ENCODE measurements at places on chromosomes 5 and 9. TPM values are rescaled to one million over a fixed set of nuclear protein-coding genes. Genes with fewer than 3 reads are reported as not detected.

The BARX1 gene
- polyA plus RNA-seq, result 0.08 TPM

- H3K36me3 ChIP-seq, result no peaks in the 10 kb centered on the region
- no peaks in the 10 kb centered on the region for H3K27me3 ChIP-seq
- no peak overlapping the region for H3K27ac ChIP-seq
- H3K4me3 ChIP-seq, result no peak overlapping the region
- no peak for DNase-seq
- H3K4me1 ChIP-seq, result no peaks in the 10 kb centered on the region
Observed at GRCh38 chr5:61010467-61011454, 65.8 kb downstream of the NDUFAF2 start.

GRCh38 chr9:108766626-108767161 is 89.1 kb downstream of the ACTL7B start:
- no peak overlapping the region for H3K4me3 ChIP-seq
- no peak for DNase-seq
- H3K27ac ChIP-seq, result no peak overlapping the region

DNA sequence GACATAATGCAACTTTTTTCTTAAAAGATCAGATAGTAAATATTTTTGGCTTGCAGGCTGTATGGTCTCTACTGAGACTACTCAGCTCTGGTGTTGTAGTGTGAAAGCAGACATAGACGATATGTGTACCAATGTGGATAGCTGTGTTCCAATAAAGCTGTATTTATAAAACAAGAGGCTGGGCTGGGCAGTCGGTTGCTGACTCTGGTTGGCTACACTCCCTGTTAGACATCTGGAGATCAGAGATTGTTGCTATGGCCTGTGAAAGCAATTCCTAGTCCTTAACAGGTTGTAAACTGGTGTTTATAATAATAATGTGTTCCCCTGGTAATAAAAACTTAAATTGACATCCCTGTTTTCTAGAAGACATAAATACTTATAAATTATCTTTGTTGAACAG is 24.4 kb upstream of the SCAMP1 start:
- no peaks in the 10 kb centered on the region for H3K27me3 ChIP-seq
- no peaks in the 10 kb centered on the region for H3K4me1 ChIP-seq
- DNase-seq, result no peak
- H3K4me3 ChIP-seq, result no peak overlapping the region

- H3K4me1 ChIP-seq, result no peaks in the 10 kb centered on the region
- H3K27ac ChIP-seq, result no peak overlapping the region
- H3K36me3 ChIP-seq, result no peaks in the 10 kb centered on the region
- DNase-seq, result peak; percentile 44
- H3K27me3 ChIP-seq, result peaks cover 6% of the 10 kb centered on the region
- no peak overlapping the region for H3K4me3 ChIP-seq
Observed at GRCh38 chr5:138241688-138242571, 28.8 kb upstream of the CDC23 start.

- H3K27me3 ChIP-seq, result no peaks in the 10 kb centered on the region
- no peaks in the 10 kb centered on the region for H3K36me3 ChIP-seq
- no peak overlapping the region for H3K27ac ChIP-seq
- H3K4me1 ChIP-seq, result no peaks in the 10 kb centered on the region
- no peak overlapping the region for H3K4me3 ChIP-seq
Observed at GRCh38 chr9:87290241-87291052, 207.2 kb upstream of the DAPK1 start.

GRCh38 chr5:133917785-133918184 is 50.6 kb downstream of the C5orf15 start:
- H3K27me3 ChIP-seq, result no peaks in the 10 kb centered on the region
- H3K4me1 ChIP-seq, result no peaks in the 10 kb centered on the region
- H3K4me3 ChIP-seq, result no peak overlapping the region
- no peaks in the 10 kb centered on the region for H3K36me3 ChIP-seq

The GLRA1 gene
- not detected for polyA plus RNA-seq

The LPAR1 gene
- 14.0 TPM for polyA plus RNA-seq

The UNC5A gene
- 0.11 TPM for polyA plus RNA-seq

DNA sequence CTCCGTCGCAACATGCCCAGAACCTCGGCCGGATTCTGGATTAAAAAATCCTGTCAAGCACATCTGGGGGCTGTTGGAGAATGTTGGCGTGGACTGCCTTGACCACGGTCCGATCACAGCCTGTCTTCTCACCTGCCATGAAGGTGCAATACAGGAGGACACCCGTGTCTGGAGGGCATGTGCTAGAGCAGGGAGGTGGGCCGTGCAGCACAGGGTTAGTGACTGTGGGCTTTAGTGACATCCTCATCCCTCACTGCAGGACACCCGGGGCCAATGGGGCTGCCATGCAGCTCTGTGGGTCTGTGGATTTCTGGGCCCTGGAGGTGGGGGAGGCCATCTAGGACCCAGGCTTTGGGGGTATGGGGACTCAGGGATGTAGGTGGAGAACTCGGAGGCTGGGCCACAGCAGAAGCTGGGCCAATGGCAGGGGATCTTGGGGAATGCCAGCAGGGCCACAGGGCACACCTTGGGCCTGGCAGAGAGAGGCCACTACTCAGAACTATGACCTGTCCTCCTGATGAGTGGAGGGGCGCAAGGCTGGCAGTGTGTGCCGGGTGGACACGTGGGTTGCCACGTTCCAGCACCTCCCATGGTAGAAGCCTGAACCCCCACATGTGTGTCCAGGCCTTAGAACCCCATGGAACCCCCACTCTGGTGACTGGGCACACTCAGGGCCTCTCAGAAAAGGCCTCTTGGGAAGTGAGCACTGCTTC is 23.3 kb downstream of the ZDHHC11B start:
- peaks cover 18% of the 10 kb centered on the region for H3K36me3 ChIP-seq
- peaks cover 25% of the 10 kb centered on the region for H3K4me1 ChIP-seq
- H3K27me3 ChIP-seq, result no peaks in the 10 kb centered on the region
- no peak overlapping the region for H3K27ac ChIP-seq

DNA sequence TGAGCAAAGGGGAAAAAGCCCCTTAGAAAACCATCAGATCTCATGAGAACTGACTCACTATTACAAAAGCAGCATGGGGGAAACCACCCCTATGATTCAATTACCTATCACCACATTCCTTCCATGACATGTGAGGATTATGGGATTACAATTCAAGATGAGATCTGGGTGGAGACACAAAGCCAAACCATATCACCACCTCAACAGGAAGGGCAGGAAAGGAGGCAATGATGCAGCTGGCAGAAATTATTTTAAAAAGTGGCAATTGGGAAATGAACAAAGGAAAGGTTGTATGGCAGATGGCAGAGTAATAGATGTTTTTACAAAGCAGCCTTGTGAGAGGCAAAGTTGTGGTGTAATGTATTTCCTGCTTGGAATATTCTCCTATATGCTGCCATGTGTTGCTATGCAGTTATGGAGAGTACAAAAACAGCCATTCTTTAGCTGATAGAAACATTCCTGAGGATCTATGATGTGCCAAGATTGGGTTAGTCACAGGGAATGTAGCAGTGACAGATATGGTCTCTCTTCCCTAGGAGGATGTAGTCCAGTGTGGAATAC is 138.8 kb downstream of the SMC2 start:
- H3K4me3 ChIP-seq, result no peak overlapping the region
- no peak for DNase-seq
- H3K4me1 ChIP-seq, result no peaks in the 10 kb centered on the region
- H3K27me3 ChIP-seq, result no peaks in the 10 kb centered on the region

- no peaks in the 10 kb centered on the region for H3K36me3 ChIP-seq
- DNase-seq, result no peak
- no peak overlapping the region for H3K4me3 ChIP-seq
- H3K4me1 ChIP-seq, result peaks cover 9% of the 10 kb centered on the region
Observed at GRCh38 chr5:116539222-116539621, 35.4 kb downstream of the SEMA6A start.

DNA sequence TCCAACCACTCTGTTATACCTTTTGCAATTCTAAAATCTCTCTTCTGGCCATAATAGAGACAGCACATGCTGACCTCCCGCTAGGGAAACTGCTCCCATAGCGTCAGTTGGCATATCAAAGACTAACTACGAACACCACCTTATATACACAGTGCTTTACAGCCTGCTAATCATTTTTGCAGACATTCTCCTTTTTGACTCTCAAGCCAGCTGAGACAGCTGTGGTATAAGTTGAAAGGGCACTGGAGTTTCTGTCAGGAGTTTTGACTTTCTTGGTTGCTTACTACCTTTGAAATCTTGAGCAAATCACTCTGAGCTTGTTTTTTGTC is 160.2 kb upstream of the TBCA start:
- no peaks in the 10 kb centered on the region for H3K36me3 ChIP-seq
- no peak for DNase-seq
- H3K27ac ChIP-seq, result no peak overlapping the region
- peaks cover 7% of the 10 kb centered on the region for H3K27me3 ChIP-seq

- no peaks in the 10 kb centered on the region for H3K36me3 ChIP-seq
- H3K27me3 ChIP-seq, result no peaks in the 10 kb centered on the region
- peaks cover 1% of the 10 kb centered on the region for H3K4me1 ChIP-seq
- no peak for DNase-seq
- H3K4me3 ChIP-seq, result no peak overlapping the region
Observed at GRCh38 chr5:74290634-74291241, 349.8 kb downstream of the ENC1 start.

GRCh38 chr5:144206141-144206540 is 35.5 kb downstream of the KCTD16 start:
- H3K36me3 ChIP-seq, result no peaks in the 10 kb centered on the region
- no peak overlapping the region for H3K4me3 ChIP-seq
- no peak for DNase-seq
- H3K27me3 ChIP-seq, result peaks cover 28% of the 10 kb centered on the region
- H3K4me1 ChIP-seq, result peaks cover 6% of the 10 kb centered on the region
- H3K27ac ChIP-seq, result no peak overlapping the region

The MRPS30 gene
- polyA plus RNA-seq, result 20.6 TPM

- H3K36me3 ChIP-seq, result no peaks in the 10 kb centered on the region
- no peak overlapping the region for H3K27ac ChIP-seq
- no peak overlapping the region for H3K4me3 ChIP-seq
- no peaks in the 10 kb centered on the region for H3K4me1 ChIP-seq
- no peaks in the 10 kb centered on the region for H3K27me3 ChIP-seq
Observed at GRCh38 chr9:1606253-1606652, 408.9 kb upstream of the SMARCA2 start.

DNA sequence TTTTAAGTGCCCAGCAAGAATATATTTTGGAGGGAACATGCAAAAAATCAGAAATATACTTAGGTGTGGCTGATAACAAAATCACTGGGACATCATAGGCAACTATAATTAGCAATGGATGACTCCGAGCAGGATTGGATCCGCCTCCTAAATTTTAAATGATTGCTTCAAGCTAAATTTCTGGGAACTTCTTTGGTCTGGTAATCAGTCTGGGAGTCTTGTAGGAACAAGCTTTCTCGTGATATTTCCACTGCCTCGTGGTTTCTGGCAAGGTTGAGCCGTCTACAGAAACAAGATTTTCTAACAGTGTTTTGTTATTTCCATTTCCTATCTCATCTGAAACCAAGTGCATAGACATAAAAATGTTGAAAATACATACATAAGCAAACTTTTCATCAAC is 232.6 kb downstream of the BNC2 start:
- no peaks in the 10 kb centered on the region for H3K36me3 ChIP-seq
- H3K27me3 ChIP-seq, result no peaks in the 10 kb centered on the region
- no peaks in the 10 kb centered on the region for H3K4me1 ChIP-seq
- DNase-seq, result no peak

DNA sequence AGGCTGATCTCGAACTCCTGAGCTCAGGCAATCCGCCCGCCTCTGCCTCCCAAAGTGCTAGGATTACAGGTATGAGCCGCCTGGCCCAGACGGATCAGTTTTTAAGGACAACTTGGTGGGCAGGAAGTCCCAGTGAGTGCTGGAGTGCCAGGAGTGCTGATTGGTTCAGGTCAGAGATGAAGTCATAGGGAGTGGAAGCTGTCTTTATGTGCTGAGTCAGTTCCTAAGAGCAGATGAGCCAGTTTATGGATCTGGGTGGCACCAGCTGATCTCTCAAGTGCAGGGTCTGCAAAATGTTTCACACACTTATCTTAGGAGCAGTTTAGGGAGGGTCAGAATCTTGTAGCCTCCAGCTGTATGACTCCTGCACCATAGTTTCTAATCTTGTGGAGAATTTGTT is 292.1 kb upstream of the ELAVL2 start:
- H3K4me1 ChIP-seq, result no peaks in the 10 kb centered on the region
- H3K27me3 ChIP-seq, result no peaks in the 10 kb centered on the region
- H3K27ac ChIP-seq, result no peak overlapping the region
- no peak for DNase-seq
- no peaks in the 10 kb centered on the region for H3K36me3 ChIP-seq

The SPINK4 gene
- not detected for polyA plus RNA-seq

The WNT8A gene
- polyA plus RNA-seq, result not detected

The OSMR gene
- 15.4 TPM for polyA plus RNA-seq
